ENCODE measurements at places on chromosomes 3 and 15. TPM values are rescaled to one million over a fixed set of nuclear protein-coding genes. Genes with fewer than 3 reads are reported as not detected.

The HHATL gene
- total RNA-seq, result not detected

The KLHL40 gene
- not detected for total RNA-seq

The RAD51 gene
- total RNA-seq, result 22.0 TPM

The DNAH12 gene
- total RNA-seq, result 0.03 TPM

The HRH1 gene
- total RNA-seq, result 8.0 TPM

The GP5 gene
- not detected for total RNA-seq

The FEZF2 gene
- not detected for total RNA-seq

The ADAMTSL3 gene
- 0.53 TPM for total RNA-seq

Data from A549 treated with CORT108297 at 1 μM for 4 hours (cell line).